Nucleus accumbens (tissue), 56 donors: ENCODE measurements at places on chromosomes 1 and 21.

GRCh38 chr1:153515504-153516394 lies 20.0 kb downstream of the S100A6 start:
- no peak for DNase-seq

DNA sequence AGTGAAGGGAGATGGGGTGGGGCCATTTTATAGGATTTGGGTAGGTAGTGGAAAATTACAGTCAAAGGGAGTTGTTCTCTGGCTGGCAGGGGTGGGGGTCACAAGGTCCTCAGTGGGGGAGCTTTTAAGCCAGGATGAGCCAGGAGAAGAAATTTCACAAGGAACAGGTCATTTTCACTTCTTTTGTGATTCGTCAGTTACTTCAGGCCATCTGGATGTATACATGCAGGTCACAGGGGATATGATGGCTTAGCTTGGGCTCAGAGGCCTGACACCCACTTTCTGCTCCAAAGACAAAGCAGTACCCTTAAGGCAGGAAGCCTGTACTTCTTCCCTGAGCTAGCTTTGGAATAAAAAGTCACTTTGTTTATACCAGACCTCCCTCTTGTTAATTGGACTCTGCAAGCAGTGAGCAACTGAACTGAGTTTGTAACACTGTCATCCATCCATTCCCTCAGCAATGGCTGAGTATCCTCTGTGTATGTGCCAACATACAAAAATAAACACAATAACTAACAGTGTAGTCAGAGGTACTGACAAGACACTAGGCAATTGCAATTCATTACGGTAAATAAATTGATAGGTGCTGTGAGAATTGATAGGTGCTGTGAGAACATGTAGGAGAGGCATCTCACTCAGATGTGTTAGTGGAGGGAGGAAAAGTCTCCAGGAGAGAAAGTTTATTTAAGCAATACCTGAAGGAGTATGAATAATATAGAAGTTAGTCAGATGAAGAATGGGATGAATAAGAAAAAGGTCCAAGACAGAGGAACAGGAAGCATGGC lies 14.7 kb upstream of the RGS2 start:
- DNase-seq = no peak

DNA sequence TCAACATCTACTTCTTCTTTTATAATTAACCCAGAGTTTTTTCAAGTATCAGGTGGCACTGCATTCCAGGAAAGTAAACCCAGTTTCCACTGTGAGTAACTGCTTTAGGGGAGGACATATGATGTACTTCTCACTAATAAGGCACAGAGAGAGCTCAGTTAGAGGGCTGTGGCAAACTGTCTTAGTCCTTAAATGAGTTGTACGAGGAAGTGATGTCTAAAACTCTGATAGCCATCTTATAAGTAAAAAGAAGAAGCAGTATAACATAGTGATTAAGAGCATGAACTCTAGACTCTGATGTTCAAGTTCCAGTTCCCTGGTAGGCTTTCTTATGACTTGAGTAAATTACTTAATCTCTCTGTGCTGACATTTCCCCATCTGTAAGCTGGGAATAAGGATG lies 58.7 kb upstream of the PTGS2 start:
- no peak for DNase-seq

DNA sequence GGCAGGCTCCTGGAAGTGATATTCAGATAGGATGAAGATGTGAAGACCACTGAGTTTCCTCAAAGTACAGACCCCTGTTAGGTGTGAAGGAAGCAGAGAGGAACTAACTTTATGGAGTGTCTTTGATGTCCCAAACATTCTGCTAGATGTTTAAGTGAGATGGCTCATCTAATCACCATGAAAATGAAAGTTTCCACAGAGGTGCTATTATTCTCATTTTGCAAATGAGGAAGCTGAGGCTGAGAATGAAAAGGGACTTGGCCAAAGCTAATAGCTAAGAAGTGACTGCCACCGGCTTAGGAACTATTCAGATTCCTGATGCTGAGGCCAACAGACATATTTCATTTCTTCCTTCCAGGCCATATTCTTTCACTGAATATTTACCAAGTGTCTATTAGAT lies 45.9 kb upstream of the WLS start:
- DNase-seq = no peak

DNA sequence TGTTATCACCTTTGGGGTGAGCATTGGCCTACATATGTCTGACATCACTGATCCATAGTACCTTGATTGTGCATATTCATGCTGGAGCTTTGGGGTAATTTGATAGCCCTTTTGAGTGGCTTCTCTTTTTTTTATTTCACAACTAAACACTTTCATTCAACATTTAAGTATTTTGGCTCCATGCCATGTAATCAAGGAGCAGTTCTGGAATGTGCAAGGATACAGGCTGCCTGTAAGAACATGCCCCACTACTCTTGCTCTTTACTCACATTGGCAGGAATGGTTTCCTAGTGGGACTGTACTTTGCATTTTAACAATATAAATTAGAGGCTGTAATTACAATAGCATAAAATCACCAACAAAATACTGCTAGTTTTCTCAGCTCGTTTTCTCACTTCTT lies 300.7 kb upstream of the SPAG17 start:
- no peak for DNase-seq

DNA sequence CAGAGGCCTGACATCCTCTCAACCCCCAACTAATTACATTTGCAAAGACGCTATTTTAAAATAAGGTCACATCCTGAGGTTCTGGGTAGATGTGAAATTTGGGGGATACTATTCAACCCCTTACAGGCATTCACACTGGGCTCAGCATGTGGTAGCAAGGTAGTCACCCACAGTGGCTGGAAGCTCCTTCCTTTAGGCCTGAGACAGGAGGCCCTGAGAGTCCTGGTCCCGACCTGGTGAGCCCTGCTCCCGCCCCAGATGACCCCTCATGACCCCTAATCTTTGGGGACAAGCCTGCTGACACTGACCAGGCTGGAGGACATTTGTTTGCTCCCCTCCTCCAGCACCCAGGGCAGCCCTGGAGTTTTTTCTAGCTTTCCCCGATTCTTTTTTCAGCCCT lies 225.9 kb downstream of the DYRK1A start:
- DNase-seq = no peak

DNA sequence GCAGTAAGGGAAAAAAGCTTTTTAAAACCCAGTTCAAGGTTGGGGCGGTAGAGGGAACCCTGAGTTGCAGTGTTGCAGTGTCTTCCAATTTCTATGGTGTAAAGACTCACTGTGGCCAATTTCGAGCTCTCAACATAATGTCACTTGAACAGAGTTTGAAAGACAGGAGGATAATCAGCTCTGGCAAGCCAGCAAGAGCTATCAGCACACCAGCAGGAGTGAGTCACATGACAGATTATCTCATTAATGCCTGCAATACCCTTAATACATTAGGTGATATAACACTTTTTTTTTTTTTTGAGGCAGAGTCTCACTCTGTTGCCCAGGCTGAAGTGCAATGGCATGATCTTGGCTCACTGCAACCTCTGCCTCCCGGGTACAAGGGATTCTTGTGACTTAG lies 22.8 kb downstream of the SLC9C2 start:
- DNase-seq = no peak

GRCh38 chr1:20437640-20438039 lies 48.4 kb downstream of the CAMK2N1 start:
- DNase-seq = no peak

DNA sequence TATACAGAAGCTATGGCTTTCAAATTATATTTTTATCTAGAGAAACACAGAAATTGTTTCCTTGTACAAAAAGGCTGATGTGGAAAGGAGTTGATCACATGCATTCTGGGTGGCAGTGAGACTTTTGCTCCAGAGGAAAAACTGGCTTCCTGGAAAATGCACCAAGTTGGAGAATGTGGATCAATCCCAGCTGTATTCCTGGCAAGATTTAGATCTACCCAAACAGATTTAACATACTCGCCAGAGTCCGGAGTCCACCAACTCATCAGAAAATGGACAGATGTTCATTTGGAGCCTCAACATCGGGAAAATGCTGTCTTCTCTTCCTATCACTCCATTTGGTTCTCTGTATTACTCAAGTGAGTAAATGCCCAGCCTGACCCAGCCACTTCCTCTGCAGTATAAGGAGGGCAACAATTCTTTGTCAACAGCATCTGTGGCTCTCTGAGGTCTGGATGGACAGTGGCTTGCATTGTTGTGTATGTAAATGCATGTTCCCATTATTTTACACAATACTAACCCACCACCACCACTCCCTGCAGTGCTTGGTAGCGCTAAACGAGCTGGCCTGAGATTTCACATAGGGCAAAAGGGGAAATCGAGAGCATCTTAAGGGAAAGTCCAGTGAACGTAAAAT lies 226.2 kb upstream of the IRF2BP2 start:
- DNase-seq = peak; percentile 49

DNA sequence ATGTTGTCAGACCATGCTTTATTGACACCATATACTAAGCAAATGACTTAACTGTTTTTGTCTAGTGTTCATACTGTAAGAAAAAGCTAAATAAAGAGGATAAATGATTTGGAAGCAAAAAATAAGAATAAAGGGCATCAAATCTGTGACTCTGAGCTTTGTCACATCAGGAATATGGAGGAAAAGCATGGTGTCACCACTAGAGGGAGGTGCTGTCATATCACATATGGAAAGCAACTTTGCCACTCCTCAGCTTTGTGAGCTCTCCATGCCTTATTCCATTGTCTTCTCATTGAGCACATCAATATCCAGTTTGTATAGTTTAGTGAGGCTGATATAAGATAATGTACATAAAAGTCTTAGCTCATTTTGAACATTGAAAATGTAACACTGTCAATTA lies 20.8 kb upstream of the GBP1 start:
- DNase-seq = no peak

DNA sequence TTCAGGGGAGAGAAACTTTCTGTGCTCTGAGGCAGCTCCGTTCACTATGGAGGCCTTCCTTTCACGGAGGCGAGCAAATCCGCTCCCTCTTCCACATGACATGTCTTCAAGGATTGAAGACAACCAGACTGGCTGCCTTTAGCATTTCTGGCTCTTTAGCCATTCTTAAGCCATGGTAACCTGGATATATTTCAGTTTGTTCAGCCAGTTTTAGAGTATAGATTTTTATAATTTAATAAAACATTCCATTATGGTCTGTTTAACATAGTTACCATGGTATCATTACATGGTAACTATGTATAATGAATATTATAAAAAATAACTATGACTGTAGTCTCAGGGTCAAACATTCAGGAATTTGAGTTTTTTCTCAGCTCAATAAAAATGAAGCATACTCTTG lies 54.2 kb upstream of the NFIA start:
- DNase-seq = no peak

- DNase-seq = no peak
Observed at GRCh38 chr1:245132771-245133170, 22.0 kb upstream of the KIF26B start.

- DNase-seq = no peak
Observed at GRCh38 chr1:53410100-53410541, 49.1 kb upstream of the DMRTB1 start.

DNA sequence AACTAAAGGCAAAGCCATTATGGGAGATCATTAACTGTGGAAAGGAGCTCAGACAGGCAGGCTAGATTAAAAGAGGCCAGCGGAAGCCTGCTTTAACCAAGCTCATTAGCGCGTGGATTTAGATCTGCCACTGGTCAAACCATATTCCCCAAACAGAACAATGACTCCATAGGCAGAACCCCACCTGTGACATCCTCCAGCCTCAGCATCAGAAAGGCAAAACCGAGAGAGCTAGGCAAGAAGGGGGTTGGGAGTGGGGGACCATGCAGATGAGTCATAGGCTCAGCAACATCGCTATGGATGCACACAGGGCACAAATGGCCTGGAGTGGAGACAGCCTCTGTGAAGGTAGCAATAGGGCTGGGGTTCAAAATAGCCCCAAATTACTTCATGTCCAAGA lies 20.6 kb downstream of the MKNK1 start:
- no peak for DNase-seq

DNA sequence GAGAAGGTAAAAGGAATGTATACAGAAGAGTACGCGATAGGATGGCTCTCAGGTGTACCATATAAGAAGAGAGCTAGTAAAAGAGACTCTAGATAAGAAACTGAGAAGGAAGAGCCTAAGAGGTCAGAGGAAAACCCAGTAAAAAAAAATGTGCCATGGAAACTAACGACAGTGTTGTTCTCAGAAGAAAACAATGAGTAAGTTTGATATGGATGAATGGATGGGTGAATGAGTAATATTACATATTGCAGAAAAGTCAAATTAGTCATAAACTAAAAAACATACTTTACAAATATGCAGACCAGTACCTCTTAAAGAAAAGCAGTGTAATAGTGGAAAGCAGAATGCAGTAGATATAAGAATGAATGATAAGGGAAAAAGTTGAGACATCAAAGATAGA lies 316.2 kb downstream of the HMCN1 start:
- no peak for DNase-seq

- DNase-seq = no peak
Observed at GRCh38 chr1:32220746-32221580, 1.2 kb downstream of the TMEM234 start.

GRCh38 chr1:172723251-172723650 lies 64.3 kb downstream of the FASLG start:
- DNase-seq = no peak

GRCh38 chr1:70247768-70248167 lies 26.6 kb downstream of the SRSF11 start:
- no peak for DNase-seq

DNA sequence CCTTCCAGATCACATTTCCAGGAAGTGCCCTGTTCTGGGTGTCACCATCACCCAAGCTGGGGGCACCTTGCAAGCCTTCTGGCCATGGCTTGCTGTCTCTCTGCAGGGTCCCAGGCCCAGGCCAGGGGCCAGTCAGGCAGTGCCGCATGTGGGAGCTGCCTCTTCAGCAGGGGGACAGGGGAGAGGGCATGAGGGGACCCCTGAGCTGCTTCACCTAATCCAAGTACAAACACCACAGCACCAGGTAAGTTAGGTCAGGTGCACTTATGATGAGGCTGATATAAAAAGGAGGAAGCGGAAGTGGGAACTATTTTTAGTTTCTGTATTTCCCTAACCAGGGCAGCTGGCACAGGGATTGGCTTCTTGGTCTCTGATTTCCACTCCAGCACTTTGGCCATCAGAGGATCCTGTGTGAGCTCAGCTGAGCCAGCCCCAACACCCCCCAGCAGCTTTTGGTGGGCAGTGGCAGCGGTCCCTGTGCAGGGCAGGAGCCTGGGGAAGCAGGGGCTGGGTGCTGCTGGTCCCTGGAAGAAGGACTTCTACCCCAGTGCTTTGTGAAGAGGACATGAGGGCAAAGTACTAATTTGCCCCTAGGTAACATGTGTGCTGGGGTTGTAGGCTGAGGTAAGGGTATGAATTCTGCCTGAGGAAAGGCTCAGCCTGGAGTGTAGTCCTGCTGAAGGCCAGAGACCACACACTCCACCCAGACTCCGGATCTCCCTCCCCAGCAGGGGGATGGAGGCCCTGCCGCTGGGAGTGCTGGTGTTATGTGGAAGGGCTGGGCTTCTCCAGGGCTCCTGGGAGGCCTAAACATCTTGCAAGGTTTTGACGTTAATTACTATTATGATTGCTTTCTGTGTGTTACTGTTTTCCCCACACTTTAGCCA lies 3.3 kb upstream of the PCBP3 start:
- no peak for DNase-seq

DNA sequence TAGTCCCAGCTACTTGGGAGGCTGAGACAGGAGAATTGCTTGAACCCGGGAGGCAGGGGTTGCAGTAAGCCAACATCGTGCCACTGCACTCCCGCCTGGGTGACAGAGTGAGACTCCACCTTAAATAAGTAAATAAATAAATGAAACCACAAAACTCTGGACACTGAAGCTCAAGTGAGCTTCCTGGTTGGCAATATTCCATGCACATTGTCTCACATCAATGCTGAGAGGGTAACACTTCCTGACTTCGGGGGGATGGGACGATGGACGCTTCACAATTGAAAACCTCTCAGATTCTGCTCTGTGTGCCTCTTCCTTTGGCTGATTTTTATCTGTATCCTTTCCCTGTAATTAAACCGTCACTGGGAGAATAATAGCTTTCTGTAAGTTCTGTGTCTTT lies 70.0 kb upstream of the ZNF644 start:
- no peak for DNase-seq
